ENCODE measurements at places on chromosomes 7 and 10. TPM values are rescaled to one million over a fixed set of nuclear protein-coding genes. Genes with fewer than 3 reads are reported as not detected.

C10orf62 gene
- 0.21 TPM for total RNA-seq

COMMD3 gene
- 70.3 TPM for total RNA-seq

FAM25G gene
- total RNA-seq, result not detected

BMS1 gene
- 15.3 TPM for total RNA-seq

IFIT1B gene
- 3.7 TPM for total RNA-seq

RPEL1 gene
- not detected for total RNA-seq

PPP1R3C gene
- total RNA-seq, result 17.9 TPM

HABP2 gene
- 1.2 TPM for total RNA-seq

SLC29A3 gene
- total RNA-seq, result 4.9 TPM

ELAPOR2 gene
- 64.1 TPM for total RNA-seq

GDF10 gene
- total RNA-seq, result 34.7 TPM

SPDYE2 gene
- 0.34 TPM for total RNA-seq

GDF2 gene
- not detected for total RNA-seq

COBL gene
- 21.7 TPM for total RNA-seq

SFTPA2 gene
- 921 TPM for total RNA-seq

CLEC2L gene
- not detected for total RNA-seq

CACNB2 gene
- 23.9 TPM for total RNA-seq

PODXL gene
- 71.2 TPM for total RNA-seq

PPIA gene
- total RNA-seq, result 1,416 TPM

GNAT3 gene
- not detected for total RNA-seq

HOXA4 gene
- 2.7 TPM for total RNA-seq

DLG5 gene
- 33.2 TPM for total RNA-seq

PTN gene
- 43.1 TPM for total RNA-seq

GALNT17 gene
- 10.4 TPM for total RNA-seq

IKZF5 gene
- total RNA-seq, result 19.9 TPM

Measured in lung (tissue), 17 donors.